Neural crest cell (in vitro differentiated cells): ENCODE measurements at places on chromosomes 12 and 14.

DNA sequence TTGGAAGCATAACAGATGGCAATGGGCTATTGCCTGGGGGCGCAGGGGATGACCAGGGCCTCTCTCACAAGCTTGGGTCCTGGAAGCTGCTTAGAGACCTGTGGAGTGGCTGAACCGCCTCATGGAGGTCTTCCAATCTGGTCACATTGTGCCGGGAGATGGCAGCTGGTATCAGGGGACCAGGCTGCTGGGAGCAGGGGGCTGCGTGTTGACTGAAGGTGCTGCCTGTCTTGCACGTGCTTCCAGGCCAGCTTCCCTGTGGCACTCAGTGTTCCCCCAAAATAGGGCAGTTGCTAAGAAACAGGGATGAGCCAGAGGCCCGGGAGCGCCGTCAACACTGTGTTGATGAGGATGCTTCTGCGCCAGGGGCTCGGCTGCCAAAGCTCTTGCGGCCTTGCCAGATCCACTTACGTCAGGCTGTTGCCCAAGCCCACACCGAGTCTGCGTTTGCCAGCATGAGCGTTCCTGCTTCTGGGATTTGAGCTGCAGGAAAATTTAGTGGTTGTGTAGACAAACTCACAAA lies 39.8 kb downstream of the ELK3 start:
- no peak for DNase-seq

GRCh38 chr12:71142016-71142415 lies 15.8 kb downstream of the TSPAN8 start:
- no peak for DNase-seq

DNA sequence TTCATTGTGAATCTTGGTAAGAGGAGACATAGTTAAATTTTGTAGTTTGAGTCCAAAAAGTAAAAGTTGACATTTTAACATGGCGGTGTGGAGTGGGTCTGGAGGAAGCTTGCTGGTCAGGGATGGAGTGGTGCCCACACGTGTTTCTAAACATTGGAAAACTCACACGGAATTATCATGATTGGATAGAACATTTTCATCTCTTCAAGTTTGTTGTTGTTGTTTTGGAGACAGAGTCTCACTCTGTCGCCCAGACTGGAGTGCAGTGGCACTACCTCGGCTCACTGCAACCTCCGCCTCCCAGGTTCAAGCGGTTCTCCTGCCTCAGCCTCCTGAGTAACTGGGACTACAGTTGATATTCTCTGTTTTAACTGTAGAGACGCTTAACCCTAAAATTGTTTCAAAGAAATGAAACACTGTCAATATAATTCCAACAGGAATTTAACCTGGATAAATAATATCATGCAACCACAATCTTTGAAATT lies 502 bp upstream of the MBIP start:
- DNase-seq = no peak

- DNase-seq = no peak
Measured at GRCh38 chr14:54985156-54985555, 41.7 kb downstream of the WDHD1 start.

DNA sequence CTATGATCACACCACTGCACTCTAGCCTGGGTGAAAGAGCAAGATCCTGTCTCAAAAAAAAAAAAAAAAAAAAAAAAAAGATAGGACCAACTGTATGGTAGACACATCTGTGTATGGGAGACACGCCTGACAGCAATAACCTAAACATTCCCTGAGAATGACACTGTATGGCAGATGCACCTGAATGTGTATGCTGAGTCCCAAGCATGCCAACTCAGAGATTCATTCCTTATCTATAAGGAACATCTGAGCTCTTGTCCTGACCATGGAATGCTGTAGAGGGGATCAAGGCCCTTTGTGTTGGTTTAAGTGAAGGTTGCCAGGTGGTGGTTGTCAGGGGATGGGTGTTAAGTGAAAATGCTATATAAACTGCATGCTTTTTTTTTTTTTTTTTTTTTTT lies 19.2 kb upstream of the LGALS3 start:
- no peak for DNase-seq

DNA sequence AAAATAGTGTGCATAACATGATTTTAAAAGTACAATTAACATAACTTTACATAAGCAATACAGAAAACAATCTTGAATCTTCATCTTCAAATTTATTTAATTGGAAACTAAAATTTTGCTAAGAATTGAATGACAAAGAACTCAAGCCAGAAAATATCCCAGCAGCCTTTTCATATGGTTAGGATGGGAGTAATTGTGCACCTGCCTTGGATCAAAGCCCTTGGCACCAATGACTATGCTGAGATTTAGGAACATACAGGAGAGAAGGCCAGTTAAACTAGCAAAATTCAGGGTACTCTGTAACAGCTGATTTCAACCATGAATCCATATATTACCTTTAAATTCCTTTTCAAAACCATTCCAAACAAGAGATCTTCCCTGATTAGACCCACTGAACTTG lies 5.8 kb downstream of the KERA start:
- no peak for DNase-seq

DNA sequence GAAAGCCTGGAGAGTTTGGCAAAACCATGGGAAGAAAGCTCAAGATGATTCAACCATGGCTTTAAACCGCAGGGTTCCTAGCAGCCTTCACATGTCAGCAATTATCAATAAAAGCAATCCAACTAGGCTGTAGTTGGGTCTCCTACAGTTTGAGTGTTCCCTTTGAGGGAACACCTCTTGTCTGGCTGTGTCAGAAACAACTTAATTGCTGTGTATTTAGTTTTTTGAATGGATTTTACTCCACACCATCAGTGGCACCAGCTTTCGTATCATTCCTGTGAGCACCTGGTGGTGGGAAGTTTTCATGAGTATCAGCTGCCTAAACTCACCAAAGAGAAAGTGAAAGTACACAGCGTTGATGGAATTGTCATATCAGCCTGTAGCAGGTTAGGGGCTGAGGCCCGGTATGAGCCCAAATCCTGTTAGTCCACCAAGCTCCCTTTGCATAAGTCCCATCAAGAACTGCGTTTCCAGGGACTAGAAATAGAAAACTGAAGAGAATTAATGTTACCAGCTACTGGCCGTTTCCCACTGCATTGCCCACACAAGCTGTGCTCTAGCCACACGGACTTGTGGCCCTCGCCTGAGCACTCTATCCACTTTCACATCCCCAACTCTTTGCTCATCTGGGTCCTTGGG lies 10.9 kb upstream of the IL26 start:
- DNase-seq = no peak

- DNase-seq = no peak
Measured at GRCh38 chr12:58283553-58283952, 342.2 kb downstream of the ATP23 start.

DNA sequence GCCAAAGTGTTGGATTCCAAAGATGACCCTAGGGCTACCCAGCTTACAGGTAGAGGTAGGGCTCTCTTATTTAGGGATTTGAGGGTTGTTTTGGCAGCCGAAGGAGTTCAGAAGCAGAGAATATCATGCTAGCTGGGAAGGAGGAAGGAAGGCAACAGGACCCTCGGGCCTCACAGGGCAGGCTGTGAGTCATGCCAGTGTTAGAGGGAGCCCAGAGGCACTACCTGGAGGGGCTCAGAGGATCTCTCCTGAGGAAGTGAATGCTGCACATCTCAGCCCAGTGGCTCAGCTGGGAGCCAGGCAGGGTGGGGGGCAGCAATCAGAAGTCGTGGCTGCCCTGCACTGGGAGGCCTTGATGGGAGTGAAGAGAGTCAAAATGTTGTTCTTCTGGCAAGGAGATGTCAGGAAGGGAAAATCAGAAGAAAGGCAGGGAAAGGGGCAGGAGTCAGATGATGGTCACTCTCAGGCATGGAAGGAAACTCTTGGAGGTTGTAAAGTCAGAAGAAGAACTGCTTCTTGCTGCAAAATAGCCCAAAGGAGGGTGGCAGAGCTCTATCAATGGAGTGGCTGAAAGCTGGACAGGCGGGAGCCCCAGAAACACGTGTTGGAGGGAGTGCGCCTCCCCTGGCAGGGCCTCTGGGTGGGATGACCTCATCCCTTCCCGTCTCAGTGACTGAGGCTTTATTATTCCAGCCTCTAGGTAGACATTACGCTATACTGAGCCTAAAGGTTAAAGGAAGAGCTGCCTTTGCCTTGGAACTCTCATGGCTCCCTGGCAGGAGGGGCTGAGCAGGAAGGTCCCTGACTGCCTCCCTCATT lies 141.3 kb downstream of the SMOC1 start:
- DNase-seq = no peak

DNA sequence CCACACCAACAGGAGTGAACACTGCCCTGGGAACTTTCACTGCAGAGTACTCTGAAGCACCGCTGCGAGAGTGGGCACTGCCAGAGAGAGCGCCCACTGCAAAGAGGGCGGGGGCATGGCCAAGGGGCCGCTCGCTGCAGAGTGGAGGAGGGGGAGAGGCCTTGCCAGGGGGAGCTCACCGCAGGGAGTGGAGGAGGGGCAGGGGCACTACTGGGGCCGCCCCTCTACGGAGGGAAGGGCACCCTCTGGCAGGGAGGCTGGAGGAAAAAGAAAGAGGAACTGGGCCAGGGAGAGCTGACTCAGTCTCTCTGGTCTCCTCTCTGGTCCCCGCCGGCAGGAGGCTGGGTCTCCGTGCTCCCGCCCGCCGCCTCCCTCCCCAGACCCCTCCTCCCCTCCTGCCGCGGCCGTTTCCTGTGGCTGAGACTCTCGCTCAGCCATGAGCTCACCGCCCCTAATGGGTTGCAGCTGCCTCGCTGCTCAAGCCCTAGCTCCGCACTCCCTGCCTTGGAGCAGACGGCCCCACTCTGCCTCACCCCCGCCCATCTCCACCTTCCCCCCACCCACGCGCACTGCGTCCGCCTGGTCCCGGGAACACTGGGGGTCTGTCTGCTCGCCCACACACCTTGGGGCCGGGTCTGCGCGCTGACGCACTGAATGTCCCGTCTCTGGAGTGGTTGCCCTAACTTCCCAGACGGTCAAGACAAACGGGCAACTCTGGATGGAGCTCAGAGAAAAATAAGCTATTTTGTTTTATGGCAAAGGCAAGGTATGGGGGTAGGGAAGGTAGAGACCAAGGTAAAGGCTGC lies 1.3 kb downstream of the ARHGEF40 start:
- peak; percentile 62 for DNase-seq

DNA sequence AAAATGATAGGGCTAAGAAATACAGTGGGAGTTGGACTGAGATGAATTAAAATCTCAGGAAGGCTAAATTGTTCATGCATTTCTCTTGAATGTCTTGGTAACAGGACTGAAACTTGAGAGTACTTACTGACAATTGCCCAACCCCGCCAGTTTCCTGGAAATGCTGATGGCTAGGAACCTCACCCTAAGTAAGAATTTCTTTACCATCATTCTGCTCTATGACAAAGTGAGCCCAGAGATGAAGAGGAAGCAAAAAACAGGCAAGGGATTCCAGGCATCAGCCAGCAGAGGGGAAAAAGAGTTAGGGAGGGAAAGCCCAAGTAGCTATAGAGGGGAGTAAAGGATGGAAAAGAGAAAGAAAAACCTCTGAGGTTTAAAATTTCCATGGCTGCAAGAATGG lies 397.7 kb downstream of the MDGA2 start:
- no peak for DNase-seq

DNA sequence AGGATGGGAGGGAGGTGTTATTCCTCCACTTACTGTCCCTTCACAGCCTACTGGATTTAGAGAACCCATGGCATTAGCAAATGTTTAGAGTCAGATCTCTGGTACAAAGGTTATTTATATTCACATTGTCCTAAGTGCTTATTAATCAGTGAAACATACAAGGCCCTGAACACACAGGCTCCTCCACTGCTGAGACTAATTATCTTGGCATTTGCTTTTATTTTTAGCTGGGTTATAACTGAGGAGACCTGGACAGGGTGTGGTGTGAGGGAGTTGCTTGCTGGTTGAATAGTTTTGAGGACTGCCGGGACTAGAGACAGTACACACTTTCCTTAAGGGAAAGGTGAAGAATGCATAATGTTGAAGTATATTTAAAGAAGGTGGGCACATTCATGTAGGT lies 77.5 kb downstream of the FIGNL2 start:
- DNase-seq = no peak

DNA sequence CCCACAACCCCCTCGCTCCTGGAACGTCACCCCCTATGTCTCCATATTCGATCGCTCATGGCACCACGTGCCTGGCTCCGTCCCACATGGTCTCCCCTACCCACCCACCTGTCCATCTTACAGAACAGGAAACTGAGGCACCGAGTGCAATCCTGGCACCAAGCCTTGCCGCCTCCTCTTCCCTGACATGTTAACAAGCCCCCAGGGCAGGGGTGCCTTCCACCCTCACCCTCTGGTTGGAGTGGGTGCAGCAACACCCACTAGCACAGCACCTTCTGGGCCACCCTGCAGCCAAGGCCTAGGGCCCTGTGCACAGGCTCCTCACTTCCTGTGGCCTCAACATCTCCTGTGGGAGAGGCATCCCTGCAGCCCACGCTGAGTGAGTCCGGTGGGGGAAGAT lies 110.3 kb downstream of the RFLNA start:
- DNase-seq = no peak

- DNase-seq = no peak
Measured at GRCh38 chr12:114209861-114210260, 196.1 kb downstream of the TBX5 start.

DNA sequence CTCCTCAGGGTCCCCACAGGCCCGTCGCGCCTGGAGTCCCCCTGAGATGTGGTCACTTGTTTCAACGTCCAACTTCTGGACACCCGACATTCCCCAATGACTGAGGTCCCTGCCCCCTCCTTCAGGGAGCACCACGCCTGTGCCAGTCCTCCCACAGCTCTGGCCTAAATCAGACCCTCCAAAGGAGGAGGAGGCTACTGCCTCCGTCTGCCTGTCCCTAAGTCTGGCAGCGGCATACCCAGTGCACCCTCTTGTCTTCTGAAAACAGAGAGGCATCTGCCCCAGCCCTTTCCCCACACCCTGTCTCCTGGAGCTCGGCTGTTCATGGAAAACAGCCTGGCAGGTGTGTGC lies 46.2 kb downstream of the TESC start:
- DNase-seq = no peak

DNA sequence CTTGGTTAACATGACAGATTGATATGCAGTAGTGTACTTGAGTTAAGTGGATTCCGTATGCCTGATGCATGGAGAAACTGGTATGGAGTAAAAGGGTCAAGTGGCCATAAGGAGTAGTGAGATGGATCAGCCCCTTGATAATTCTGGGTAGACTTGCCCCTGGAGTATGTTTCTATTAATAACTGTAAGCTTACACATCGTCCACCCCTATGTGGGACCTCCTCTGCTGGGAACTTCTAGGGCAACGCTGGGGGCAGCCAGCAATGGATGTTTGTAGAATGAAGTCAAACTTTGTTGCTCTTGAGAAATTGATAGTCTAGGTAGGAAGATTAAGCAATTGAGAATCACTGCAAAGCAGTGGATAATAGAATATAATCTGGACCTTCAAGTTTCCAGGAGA lies 3.5 kb downstream of the C12orf75 start:
- no peak for DNase-seq

GRCh38 chr12:75488553-75488952 lies 8.0 kb downstream of the GLIPR1 start:
- DNase-seq = no peak
